ENCODE measurements at places on chromosomes 12 and 14.

GRCh38 chr14:71758229-71758951 is 173.8 kb upstream of the RGS6 start:
- no peak for DNase-seq

DNA sequence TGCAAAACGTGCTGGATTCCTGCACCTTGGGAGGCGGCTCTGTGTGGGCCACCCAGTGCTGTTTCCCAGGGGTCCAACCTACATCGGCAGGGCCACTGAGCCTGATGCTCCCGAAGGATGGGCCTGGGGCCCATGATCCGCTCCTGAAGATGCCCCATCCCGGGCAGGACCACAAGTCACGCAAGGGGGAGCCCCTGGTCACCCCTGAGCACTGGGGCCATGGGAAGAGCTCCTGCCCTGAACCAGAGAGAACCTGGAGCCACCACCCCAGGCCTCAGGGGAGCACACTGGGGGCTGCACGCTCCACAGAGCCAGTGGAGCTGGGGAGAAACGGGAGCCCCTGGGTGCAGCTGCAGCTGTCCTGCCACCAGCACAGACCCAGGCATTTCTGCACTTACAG is 124.6 kb upstream of the SFSWAP start:
- DNase-seq, result no peak

- DNase-seq, result no peak
These were observed 4.1 kb downstream of the RTRAF start for GRCh38 chr14:51993285-51993920.

DNA sequence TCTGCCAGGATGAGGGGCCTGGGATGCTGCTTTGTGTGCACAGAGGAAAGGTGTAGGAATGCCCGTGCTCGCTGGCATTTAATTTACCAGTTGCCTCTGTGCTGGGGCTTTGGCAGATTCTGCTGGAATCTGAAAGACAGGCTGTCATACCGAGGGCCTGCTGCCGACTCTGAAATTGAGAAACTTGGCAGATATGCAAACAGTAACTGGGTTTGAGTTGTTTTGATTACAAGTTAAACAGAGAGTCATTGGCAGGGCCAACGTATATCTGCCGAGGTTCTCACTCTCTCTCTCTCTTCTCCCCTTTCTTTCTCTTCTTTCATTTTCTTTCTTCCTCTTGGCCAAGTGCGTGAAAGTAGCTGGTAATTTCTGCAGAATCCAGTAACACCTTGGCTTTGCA is 618.7 kb downstream of the VRK1 start:
- DNase-seq, result no peak

DNA sequence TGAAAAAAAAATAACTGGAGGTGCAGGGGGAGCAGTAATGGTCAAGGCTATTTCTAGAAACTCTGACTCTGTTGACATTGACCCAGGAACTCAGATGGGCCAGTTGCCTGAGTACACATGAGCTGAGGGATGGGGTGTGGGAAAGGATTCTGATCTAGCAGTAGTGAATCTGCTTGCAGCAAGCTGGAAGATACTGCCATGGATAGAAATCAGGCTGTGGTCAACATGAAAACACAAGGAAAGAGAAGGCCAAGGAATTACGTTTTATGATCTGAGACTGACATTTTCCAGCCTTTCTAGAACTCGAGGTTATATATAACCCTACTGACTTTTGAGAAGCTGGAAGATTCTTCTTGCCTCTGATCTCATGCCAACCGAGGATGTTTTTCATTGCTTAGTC is 90.0 kb downstream of the ANO6 start:
- no peak for DNase-seq

GRCh38 chr12:96327346-96327745 is 72.9 kb downstream of the CDK17 start:
- DNase-seq, result no peak

DNA sequence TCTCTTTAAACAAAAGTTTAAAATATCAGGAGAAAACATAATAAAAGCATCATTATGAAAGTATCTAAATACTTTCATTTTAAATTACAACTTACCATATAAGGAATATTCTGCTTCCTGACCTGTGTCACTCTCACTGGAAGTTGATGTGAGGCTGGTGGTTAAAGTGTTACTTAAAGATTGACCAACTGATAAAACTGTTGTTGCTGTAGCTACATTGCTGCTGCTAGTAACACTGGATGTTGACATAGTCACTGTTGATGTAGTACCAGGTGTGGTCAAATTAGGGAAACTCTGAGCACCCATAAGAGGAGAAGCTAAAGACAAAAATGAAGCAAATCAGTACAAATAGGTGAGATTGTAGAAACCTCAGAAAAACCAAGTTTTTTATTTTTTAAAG is 79.9 kb downstream of the HECTD1 start:
- no peak for DNase-seq

All from stimulated activated CD8-positive, alpha-beta memory T cell treated with anti-CD3 and anti-CD28 coated beads, Interleukin-7, amount 100 ng/mL, for 1 hour (primary cell).